ENCODE measurements at places on chromosomes 12 and 14.

- no peak for DNase-seq
Measured at GRCh38 chr12:109687250-109687649, 26.4 kb upstream of the FAM222A start.

DNA sequence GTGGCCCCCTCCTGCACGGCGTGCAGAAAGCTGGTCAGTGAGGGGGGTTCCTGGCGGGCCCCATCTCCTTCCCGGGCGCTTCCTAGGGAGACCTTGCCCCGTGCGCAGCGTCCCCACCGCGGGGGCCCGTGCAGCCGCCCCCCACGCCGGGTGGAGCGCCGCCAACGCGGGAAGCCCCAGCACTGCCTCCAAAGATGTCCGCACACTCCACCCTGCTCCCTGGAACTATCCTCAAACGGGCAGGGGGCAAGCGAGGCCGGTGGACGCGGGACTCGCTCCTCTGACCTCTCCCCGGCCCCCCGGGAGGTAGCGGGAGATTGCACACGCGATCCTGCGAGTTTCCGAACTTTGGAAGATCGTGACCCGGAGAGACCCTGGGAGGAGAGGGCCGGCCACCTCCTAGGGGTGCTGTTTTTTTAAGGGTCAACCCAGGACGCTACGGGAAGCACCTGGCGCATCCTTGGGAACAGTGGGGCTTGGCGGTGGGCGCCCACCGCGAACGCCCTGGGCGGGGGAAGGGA lies 1.5 kb upstream of the FZD10 start:
- DNase-seq: no peak

GRCh38 chr14:100034468-100034867 lies 30.8 kb upstream of the EVL start:
- no peak for DNase-seq

GRCh38 chr12:128661226-128661569 lies 162.6 kb downstream of the SLC15A4 start:
- DNase-seq: no peak

GRCh38 chr12:10849425-10849878 lies at the start of gene PRR4:
Gene PRR4 (minus strand): TSS chr12:10849475. CDS start chr12:10849437, 38 bp downstream.
- DNase-seq: no peak

DNA sequence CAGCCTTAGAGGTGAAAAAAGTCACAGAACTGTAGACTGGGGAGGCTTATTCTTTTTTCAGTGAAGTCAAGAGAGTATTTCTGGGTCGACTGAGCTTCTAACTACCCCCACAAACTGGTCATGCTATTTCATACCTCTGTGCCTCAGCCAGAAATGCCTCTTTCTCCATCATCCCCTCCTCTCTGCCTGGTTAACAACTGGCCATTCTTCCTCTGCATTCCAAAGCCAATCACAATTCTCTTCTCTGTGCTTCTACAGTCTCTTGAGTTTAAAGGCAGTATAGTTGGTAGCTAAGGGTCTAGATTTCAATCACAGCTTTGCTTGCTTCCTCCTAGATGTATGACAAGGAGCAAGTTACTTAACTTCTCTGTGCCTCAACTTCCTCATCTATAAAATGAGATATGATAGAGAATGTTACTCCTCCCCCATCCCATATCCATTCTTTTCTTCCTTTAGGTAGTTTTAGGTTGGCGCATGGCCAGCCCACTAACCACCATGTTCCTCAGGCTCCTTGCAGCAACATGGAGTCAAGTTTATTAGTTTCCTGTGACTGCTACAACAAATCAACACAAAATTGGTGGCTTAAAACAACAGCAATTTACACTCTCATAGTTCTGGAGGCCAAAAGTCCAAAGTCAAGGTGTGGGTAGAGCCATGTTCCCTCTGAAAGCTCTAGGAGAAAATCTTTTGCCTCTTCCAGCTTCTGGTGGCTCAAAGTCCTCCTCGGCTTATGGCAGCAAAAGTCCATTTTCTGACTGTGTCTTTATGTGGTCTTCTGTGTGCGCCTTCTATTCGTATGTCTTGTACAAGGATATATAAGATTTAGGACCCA lies 62.5 kb downstream of the ITPR2 start:
- no peak for DNase-seq

- no peak for DNase-seq
Measured at GRCh38 chr12:28998662-28999120, 150.4 kb upstream of the FAR2 start.

GRCh38 chr12:116093915-116094314 lies 183.6 kb downstream of the MED13L start:
- DNase-seq: no peak

DNA sequence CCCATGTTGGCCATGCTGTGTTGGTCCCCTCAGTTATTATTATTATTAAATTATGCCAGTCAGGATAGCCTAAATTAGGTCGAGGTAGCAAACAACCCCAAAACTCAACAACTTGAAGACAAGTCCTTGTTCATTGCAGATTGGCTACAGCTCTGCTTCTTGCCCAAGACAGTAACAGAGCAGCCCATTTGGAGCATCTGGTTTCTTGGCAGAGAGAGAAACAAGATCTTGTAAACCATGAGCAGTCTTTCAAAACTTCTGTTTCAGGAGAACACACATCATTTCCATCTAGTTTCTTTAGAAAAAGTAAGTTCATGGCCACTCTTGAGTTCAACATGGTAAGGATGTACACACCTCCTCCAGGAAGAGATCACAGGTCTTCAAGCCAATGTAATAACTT lies 52.3 kb downstream of the E2F7 start:
- DNase-seq: no peak

DNA sequence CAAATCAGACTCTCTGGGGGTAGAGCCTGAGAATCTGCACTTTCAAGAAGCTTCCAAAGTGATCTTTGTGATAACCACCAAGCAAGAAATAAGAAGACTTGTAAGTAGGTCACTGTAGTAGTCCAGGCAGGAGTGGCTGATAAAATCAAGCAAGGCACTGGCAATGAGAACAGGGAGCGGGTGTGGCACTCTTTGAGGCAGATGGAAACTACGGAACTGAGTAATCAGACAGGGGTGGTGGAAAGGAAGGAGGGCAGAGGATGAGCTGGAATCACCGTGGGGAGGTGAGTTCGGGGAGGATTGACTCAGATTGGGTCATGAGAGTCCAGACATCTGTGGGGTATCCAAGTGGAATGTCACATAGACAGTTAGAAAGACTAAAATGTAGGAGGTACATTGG lies 44.4 kb upstream of the PLXNC1 start:
- no peak for DNase-seq

DNA sequence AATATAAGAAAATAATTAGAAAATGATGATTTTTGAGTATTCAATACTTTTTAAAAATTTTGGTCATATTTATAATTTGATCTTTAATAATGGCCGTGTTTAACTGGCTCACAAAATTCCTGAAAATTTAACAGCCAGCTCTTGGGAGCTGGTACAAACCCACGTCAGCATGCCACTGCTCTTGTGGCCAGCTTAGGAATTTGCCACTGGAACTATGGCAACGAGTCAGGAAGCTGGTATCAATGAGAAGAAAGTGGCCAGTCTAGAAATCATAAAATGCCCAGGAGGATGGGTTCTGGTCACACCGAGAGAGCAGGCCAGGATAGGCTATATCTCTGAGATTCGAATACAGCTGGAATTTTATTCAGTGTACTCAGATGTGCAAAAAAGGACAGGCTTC lies 72.2 kb upstream of the PLEKHG3 start:
- DNase-seq: no peak

DNA sequence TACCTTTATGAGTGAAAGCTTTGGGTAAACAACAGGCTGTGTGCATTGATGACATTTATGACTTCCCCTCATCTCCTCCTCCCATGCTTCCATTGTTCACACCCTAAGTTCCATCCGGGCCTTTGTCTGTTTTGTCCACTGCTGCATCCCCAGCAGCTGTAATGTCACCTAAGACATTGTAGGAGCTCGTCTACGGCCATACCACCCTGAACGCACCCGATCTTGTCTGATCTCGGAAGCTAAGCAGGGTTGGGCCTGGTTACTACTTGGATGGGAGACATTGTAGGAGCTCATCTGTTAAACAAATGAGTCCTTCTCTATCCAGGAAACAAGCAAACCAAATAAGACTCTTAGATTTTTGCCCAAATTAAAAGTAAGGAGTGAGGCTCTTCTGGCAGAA lies 40.4 kb upstream of the SYCP3 start:
- no peak for DNase-seq

- no peak for DNase-seq
Measured at GRCh38 chr12:40188558-40189320, 36.1 kb upstream of the LRRK2 start.

DNA sequence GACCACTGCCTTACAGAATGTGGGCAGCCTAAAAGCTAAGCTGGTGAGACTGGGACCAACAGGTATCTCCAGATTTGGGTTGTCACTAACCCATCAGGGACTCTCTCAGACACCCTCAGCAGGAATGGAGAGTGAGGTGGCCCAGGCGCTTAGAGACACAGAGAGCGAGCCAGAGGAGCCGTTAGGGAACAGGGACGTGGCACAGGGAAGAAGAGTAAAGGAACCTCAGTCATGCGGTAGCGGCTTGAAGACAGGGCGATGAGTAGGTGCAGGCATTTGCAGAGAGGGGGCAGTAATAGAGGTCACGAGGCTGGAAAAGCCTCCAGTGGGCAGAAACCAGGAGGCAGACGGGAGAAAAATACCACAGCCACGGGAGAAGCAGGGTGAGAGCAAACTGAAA lies 158.0 kb upstream of the CCND2 start:
- no peak for DNase-seq

Measured in activated CD8-positive, alpha-beta memory T cell treated with anti-CD3 and anti-CD28 coated beads, Interleukin-2, amount 50 U/mL, for 4 hours (primary cell).